ENCODE measurements at places on chromosomes 6 and 20.

- no peak for DNase-seq
Observed at GRCh38 chr6:74731931-74732330, 473.9 kb downstream of the COL12A1 start.

DNA sequence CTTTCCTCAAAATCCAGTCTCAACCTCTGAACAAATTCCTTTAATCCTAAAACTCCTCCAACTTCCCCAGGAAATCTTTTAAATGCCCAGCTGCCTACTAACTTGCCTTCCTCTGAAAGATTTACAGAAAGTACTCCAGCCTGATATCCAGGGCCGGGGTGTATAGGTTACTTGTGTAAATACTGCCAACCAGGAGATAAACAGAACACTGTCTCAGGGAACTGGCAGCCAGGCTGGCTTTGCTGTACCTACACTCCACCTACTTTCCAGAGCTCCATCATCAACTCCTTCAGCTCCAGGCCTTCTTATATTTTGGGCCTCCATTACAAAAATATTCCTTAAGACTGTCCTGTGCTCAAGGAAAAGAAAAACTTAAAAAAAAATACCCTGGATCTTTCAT, 85.9 kb downstream of the CEP162 start:
- DNase-seq = no peak

DNA sequence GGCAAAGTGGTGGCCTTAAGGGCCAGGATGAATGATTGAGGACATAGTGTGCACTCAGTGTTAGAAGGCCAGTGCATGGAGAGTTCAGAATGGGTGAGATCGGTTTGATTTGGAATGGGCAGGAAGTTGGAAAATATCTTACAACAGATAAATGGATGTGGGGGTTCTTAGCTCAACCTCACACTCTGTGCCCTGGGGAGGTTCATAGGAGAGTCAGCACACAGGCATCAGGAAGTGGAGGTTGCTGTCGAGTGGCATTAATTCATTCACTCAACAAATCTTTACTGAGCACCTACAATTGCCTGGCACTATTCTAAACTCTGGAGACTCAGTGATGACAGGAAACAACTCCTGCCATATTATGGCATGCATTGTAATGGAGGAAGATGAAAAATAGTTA, 313.7 kb upstream of the SUPT3H start:
- no peak for DNase-seq

DNA sequence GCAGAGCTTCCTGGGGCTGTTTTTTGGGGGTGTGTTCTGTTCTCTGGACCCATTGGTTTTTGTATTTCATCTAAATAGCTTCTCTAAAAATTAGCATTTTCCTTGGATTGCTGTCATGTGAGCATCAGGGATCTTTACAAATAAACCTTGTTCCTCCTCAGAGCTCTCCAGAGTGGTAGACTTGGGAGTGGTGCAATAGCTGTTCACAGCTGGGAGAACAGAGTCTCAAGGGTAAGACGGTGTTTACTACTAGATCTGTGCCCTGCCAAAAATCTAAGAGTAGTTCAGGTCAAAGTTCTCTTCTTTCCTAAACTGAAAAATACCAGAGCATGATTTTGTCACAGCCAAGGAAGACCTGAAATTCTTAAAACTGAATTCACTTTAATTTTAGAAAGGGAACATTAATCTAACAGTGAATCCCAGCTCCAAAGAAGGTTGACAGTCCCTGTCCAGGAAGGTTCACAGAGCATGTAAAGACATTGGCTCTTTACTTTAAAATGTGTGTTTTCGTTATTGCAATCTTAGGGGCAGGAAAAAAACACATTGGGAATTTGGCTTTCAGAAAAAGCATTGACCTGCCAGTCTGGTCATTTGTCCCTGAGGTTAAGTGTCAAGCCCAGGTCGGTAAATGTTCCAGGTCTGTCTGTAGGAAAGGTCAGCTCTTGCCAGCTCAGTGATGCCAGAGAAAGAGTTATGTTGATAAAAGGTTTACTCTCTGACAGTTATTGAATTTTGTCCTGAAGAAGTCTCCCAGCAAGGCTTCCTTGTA, 43.3 kb downstream of the VAPB start:
- DNase-seq = no peak

DNA sequence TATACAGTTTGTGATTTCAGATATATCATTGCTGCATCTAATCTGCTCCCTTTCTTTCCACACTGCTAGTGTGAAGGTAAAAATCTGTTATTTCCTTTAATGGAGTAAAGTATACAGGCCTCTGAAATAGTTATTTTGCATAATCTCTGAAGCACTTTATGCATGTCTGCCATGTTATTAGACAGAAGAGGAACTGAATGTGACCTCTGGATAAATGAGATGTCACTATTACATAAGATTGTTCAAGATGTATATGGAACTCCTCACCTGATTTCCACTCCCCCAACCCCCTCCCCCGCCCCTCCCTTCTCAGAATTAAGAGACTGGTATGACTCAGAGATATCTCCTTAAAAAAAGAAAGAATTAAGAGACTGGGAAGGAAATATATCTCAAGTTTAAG, 26.3 kb downstream of the SERINC1 start:
- no peak for DNase-seq

DNA sequence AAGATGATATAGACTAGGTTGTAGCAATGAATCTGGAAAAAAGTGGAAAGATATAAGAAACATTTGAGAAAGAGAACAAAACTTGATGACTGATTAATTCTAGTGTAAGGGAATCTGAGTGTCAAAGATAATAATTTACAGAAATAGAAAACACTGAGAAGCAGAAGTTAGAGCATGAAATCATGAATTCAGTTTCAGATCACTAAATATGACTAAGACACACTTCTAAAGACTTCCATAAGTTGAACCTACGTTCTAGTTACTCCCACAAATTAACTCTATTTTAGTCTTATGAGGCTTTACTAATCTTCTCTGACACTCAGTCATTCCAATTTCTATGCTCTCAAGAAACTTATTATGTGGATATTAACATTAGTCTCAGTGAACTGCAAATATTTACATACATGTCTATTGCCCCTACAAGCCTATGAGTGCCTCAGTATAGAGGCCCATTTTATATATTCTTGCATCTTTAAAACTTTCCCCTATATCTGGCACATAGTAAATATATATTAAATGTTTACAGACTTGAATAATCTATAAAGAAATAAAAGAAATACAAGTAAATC, 30.4 kb downstream of the IBTK start:
- no peak for DNase-seq

GRCh38 chr6:166955865-166956443, 396 bp downstream of the RNASET2 start:
- no peak for DNase-seq

GRCh38 chr20:43744151-43744611, 17.4 kb upstream of the GTSF1L start:
- DNase-seq = no peak

- no peak for DNase-seq
Observed at GRCh38 chr6:41784581-41785171, 2.8 kb upstream of the TOMM6 start.

GRCh38 chr6:38933426-38933825, 115.2 kb upstream of the GLP1R start:
- no peak for DNase-seq

DNA sequence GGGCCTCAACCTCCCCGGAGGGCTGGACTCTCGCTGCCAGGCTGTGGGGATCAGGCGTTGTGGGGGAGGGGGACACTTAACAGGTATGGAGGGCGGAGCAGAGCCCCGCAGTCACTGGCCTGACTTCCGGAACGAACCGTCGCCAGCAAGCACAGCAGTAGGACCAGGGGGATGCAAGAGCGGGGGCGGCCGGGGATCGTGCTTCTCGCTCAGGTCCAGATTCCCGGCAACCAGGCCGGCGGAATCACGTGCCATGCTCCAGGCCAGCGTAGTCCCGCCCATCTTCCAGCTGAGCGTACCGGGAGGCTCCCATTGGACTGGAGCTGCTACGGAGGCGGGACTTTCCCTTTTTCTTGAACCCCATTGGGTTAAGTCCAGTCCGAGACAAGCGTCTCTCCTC, 10.0 kb upstream of the POU5F1 start:
- no peak for DNase-seq

- no peak for DNase-seq
Observed at GRCh38 chr6:43953794-43954310, 173.4 kb downstream of the MRPL14 start.

DNA sequence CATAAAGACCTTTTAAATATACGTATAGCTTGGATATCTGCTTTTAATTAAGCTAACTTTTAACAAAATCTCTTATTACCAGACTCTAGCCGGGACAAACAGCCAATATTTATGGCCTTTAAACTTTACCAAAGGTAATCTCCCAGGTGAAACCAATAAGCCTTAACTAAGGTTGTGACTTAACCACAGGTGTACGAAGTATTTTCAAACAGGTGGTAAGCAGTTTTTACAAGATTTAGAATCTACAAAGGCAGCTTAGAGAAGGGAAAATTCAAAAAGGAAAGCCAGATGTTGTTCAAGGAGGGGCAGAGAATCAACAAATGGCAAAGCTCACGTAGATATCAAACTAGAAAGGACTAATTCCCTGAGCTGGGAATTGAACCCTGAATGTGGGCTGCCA, 15.8 kb downstream of the WFDC2 start:
- DNase-seq = no peak

- no peak for DNase-seq
Observed at GRCh38 chr20:58876437-58876836, 23.9 kb downstream of the GNAS start.

DNA sequence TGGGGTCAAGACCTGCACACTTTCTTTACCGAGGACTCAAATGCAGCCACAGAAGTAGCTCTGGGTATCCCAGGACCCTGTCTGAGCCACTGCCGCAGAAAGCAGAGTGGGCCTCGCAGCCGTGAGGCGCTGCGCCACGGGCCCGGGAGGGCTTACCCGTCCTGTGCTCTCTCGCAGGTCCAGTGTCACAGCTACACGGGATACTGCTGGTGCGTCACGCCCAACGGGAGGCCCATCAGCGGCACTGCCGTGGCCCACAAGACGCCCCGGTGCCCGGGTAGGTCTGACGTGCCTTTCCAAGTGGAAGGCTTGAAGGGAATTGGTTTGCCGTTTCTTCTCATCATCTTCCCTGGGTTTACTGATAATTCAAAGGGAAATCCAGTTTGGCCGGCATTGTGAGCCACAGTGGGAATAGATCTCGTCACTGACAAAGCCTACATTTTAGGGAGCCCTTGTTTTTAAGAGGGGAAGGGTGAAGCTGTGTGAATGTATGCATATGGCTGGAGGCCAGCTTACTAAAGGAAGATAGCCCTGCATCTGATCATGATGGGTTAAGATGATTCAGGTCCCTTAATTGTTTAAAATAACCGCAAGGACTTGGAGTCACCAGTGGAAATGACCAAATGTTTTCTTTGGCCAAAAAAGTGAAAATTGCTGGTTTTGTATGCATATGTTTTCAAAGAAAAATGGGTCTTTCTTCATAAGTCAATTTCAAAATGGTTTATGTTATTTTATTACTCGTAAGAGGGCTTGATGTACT, 86.6 kb downstream of the SMOC2 start:
- no peak for DNase-seq

DNA sequence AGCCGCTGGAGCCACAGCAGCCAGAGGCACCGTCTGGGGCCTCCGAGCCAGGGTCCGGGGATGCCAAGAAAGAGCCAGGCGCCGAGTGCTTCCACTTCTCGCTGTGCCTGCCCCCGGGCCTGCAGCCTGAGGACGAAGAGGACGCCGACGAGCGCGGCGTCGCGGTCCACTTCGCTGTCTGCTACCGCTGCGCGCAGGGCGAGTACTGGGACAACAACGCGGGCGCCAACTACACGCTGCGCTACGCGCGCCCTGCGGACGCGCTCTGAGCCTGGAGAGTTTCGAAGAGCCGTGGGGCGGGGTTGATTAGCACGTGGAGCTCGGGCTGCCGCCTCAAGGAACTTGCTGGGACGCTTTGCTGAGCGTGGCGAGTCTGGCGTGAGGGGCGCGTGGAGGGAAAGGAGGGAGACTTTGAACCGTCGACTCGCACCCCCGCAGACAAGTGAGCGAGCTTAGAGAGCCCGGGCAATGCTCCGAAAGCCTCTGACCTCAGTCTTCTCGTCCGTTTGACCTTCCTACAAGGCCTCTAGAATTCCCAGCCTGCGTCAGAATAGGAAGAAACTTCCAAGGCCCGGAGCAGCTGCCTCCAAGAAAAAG, 1.3 kb downstream of the PPP1R3G start:
- DNase-seq = no peak

DNA sequence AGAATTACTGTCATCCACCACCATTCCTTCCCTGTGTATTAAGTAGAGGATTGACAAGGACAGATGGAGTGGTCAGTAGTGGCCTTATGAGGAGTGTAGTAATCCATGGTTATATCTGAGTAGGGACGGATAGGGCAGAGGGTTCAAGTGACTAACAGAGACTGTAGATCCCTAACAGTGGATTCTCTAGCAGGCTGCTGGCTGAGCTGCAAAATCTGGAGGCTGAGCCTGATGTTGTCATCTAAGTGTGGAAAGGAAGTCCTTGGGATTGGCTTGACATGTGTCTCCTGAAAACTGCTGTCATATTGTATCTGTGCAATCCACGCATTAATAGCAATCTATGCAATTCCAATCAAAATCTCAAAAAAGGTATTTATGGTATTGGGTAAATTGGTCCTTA, 94.2 kb downstream of the WASF1 start:
- no peak for DNase-seq

DNA sequence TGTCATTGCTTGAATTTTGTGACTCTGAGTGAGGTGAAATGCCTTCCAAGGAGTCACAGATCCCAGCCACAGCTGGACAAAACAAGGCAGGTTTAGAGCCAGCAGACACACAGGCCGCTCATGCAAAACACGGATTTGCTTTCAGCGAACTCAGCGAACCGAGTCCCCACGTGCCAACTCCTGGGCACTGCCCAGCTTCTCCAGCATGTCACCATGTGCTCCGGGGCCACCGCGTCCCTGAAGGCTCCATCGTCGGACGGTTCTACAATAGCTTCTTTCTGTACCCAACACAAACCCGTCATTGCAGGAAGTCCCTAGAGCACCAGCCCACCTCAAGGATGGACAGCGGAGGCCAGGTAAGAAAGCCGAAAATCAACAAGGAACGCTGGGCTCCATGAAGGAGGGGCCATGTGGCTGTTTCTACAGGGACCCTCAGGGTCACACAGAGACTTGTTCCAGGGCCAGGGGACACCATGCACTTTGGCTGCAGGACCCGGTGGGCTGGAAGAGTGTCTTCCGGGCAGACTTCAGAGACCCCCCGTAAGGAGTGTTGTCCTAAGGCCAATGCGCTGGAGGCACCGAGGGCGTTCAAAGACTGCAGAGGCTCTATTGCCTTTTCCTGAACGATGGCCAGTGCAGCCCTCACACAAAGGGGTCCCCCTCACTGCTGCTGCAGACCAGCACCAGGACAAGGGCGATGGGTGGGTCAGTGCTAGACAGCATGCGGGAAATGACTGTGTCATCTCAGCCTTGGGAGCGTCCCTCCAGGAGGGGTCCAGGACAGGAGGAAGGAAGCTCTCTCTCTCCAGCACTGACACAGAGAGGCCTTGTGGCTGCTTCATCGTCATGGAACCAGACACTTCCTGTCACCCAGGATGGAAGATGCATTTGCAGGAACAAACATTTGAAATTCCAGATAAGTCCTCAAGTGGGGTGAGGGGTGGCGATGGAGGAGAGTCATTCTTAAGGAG, 19.8 kb downstream of the DACT2 start:
- DNase-seq = no peak

DNA sequence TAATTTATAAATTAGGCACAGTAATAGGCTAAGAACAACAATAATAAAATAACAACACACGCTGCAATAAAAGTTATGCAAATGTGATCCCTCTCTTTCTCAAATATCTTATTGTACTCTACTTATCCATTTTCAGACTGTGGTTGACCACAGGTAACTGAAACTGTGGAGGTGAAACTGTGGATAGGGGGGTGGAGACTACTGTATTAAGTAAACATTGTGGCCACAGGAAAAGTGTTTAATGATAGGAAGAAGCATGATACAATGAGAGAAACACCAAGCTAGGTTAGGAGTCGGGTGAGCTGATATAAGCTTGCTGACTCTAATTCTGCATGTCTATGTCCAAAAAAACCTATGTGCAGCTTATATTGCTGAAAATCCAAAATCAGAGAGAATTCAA, 23.0 kb downstream of the NHLRC1 start:
- no peak for DNase-seq
